ENCODE measurements at places on chromosomes 2 and 18.

DNA sequence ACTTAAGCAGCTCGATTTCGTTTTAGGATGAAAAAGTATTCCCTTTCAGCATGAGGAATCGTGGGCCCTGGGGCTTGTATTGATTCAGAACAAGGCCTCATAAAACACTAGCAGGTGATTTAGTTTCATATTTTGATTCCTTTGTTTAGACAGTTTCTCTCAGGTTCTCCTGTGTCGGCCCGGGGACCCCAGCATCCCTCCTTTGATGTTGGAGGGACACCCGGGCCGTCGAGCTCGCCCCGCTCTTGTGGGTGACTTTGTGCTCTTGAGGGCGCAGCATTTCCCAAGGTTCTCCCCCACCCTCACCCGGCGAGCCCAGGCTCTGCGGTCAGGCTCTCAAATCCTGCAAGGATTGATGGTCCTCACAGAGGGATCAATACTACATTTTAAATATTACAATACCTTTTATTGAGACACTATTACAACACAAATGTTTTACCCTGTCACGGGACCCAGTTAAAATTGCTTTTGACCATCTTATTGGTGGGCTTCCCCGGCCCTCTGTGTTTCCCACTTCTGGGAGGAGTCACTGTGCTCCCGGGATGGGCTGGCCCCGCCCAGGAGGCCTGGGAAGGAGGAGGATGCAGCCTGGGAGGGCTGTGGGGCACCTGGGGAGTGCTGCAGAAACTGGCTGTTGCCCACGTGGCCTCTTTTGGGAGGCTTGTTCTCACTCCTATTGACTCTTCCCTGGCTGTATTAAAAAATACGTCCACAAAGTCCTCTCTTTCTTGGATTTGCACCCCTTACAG, 222.6 kb downstream of the INSIG2 start:
- no peak for DNase-seq

DNA sequence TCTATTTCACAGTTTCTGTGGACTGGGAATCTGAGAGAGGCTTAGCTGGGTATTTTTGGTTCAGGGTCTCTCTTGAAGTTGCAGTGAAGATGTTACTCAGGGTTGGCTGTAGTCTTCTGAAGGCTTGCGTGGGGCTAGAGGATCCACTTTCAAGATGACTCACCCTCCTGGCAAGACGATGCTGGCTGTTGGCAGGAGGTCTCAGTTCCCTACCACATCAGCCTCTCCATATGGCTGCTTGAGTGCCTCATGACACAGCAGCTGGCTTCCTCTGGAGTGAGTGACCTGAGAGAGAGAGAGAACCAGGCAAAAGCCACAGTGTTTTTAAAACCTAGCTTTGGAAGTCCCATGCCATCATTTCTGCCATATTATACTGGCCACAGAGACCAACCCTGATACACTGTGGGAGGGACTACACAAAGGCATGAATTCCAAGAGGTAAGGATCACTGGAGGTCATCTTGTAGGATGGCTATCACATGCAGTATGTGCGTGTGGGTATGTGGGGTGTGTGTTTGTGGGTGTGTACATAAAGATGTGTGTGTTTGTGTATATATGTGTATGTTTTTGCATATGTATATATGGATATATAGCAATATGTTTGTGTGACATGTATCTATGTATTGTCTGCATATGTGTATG, 25.1 kb downstream of the DNPEP start:
- peak; percentile 88 for DNase-seq

GRCh38 chr2:86016581-86016980, 89.1 kb downstream of the POLR1A start:
- DNase-seq, result no peak

- no peak for DNase-seq
Observed at GRCh38 chr2:229633556-229633955, 80.8 kb downstream of the DNER start.

- no peak for DNase-seq
Observed at GRCh38 chr2:121625953-121626352, 23.3 kb downstream of the CLASP1 start.

DNA sequence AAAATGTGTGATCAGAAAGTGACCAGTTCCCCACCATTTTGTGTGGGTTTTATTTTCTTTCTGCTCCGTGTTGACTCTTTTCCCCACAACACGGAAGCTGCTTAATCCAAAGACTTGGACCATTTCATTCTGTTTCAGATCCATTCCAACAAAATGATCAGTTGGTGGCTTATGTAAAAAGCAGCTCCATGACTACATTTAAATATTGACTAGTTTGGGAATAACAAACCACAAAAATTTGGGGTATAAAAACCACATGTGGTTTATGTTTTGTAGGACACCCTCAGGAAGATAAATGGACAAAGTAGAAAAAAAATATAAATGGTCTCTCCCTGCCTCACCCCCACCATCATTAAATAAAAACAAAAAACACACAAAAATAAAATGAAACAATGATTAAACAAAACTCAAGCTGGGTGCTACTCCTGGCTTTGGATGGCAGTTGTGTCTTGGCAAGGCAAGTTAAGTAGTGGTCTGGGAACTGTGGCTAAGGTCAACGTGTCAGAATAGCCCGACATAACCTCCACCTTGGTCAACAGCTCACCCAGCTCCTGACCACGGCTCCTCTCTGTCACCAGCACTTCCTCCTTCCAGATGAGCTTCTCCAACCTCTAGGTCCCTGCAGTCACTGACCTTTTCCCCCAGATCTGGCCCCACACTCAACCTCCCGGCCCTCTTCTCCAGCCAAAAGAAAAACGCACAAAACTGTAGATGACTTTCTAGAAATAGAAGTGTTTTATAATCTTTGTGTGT, 12.8 kb upstream of the WIPF1 start:
- peak; percentile 29 for DNase-seq

DNA sequence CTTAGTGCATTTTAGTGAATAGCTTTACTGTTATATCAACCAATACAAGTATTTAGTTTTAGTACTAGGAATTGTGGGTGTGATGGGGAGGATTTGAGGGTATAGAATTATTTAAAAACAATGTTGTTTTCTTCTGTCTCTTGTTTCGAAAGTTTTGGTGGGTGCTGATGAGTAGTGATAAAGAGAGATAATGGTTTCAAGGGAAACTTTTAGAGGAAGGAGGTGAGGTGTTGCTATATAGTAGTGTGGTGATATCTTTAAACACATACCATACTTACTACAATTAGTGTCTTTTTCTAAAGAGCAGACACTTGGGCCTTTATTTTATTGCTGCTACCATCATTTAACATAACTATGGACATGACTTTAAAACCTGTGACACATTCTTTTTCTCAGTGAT, 10.5 kb downstream of the IMPACT start:
- no peak for DNase-seq

- DNase-seq, result no peak
Observed at GRCh38 chr2:34161549-34161948, 562.5 kb upstream of the FAM98A start.

- DNase-seq, result no peak
Observed at GRCh38 chr2:46050489-46050888, 246.7 kb upstream of the EPAS1 start.

DNA sequence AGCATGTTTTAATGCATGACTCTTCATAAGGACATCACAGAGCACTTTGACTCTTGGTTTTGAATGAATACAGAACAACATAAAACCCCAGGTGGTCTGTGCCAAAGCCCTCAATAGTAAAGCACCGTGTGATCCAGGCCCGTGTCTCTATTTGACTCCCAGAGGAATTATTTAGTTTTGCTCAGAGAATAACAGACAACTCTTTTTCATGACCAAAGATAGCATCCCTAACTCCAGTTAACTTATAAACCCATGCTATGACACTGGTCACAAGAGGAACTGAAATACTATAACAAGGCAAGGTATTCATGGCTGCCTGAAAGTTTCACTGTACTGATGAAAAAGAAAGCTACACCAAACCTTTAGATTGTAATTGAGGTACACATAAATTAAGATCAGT, 128.4 kb downstream of the IKZF2 start:
- no peak for DNase-seq

DNA sequence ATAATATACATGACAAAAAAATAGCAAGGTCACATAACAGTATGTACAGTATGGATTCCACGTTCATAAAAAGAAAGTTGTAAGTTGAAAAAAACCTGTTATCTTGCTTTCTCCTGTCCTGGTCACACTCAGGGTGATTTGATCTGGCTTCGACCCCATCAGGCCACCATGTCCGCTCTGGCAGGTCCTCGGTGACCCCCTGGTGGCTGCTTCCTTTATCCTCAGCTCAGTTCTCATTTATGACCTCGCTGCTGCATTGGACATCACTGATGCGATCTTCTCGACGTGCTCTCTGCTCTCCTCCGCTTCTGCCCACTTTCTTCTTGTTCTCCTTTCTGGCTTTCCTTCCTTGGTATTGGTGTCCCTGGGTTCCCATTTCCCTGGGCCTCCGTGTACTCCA, 29.7 kb downstream of the DGKD start:
- DNase-seq, result peak; percentile 19

- no peak for DNase-seq
Observed at GRCh38 chr18:6546229-6546628, 131.5 kb upstream of the L3MBTL4 start.

DNA sequence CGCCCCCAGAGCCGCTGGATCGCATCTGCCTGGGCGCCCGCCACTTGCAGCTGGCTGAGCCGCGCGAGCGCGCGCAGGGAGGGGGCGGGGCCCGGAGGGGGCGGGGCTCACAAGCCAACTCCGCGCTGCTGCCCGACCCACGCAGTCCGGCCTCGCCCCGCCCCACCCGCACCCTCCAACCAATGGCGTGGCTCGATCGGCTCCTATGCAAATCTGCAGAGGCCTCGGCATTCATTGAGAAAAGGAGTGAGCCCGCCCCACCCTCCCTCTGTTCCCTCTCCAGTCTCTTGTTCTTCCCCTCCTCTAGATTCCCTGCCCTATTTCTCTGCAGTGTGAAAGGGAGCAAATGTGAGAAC, at the start of gene ALK:
TSS of gene ALK (minus strand) at position 27 of the 356 bp plus-strand sequence. CDS start 927 bp downstream, outside the sequence.
- peak; percentile 51 for DNase-seq

DNA sequence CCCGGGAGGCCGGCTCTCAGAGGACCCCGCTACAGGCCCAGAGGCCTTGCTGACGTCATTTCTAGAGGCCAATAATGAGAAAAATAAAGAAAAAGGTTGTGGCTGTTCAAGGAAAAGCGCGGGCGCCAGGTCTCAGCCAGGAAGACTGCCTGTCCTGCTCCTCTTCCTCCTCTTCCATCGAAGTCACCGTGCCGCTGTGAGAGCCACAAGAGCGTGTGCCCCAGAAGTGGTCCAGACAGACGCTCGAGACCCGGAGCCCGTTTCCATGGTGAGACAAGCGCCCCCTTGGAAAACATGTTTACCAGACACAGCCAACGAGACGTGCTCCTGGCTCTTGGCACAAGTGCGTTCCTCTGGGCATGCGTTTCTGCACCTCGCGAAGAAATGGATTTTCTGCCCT, 210.5 kb downstream of the HDAC4 start:
- DNase-seq, result no peak

DNA sequence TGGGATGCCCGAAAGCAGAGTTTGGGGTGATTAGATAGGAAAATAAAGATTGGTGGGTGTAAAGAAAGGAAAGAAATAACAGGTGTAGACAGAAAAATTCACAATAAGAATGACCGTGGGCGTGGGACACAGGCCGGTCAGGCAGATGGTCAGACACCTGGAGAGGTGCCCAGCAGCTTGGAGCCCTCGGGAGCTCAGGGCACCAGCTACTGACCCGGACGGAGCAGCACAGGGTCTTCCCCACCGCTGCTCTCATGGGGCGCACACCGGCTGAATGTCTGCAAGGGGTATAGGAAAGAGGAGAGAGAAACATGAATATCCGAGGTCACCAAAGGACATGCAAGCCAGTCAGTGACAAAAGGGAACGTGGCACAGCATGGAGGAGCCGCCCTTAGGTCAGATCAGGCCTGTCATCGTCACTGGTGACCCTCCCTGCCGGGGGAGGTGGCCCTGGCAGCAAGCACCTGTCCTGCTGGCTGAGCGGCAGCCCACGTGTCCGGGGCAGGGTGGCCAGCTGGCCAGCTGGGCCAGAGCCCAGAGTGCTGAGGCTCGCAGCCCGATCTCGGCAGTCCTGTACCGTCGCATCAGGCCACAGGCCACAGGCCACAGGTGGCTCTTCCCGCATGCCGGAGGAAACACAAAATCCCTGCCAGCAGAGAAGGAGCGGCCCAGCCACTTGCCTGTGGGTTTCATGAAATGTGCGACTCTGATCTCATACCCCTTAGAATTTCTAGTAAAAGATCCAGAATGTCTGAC, 112.0 kb upstream of the NDUFV2 start:
- no peak for DNase-seq

- no peak for DNase-seq
Observed at GRCh38 chr2:25590921-25591505, 82.4 kb downstream of the DTNB start.
